ENCODE measurements at places on chromosomes 13 and 19. TPM values are rescaled to one million over a fixed set of nuclear protein-coding genes. Genes with fewer than 3 reads are reported as not detected.

- DNase-seq = no peak
These were observed 14.0 kb downstream of the KLK4 start for GRCh38 chr19:50897191-50897607.

ZNF177 gene
- not detected for total RNA-seq

DNA sequence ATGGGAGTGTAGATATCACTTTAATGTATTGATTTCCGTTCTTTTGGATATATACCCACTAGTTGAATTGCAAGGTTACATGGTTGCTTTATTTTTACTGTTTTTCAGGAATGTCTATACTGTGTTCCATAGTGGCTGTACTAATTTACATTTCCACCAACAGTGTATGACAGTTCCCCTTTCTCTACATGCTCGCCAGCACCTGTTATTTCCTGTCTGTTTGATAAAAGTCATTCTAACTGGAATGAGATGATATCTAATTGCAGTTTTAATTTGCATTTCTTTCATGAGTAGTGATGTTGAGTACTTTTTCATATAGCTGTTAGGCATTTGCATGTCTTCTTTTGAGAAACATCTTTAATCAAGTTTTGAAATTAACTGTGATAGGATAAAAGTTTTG is 818.6 kb downstream of the SLITRK6 start:
- DNase-seq = no peak

- peak; percentile 21 for DNase-seq
These were observed 119.2 kb downstream of the FRY start for GRCh38 chr13:32150794-32151193.

DNA sequence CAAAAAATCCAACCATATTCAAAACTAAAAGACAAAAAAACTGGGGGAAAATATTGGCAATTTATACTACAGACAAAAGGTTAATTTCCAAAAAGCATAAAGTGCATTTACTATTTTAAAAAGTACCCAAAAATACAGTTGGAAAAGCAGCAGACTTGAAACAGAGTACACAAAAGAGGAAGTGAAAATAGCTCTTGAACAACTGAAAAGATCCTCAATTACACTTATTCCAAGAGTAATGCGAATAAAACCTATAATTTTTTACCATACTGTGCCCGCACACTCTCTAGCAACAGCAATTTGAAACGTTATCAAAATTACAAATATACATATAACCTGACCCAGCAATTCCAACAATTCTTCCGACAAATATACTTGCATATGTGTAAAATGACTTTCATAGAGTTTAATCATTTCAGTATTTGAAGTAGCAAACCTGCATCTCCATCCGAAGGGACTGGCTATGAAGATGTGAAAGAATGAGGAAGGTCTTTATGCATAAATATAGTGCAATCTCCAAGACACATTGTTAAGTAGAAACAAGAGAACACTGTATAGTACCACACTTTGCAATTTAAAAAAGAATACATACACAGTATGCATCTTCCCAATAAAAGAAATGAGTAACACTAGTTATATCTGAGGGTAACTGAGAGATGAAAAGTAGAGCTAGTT is 25.4 kb downstream of the ALG5 start:
- no peak for DNase-seq

DNA sequence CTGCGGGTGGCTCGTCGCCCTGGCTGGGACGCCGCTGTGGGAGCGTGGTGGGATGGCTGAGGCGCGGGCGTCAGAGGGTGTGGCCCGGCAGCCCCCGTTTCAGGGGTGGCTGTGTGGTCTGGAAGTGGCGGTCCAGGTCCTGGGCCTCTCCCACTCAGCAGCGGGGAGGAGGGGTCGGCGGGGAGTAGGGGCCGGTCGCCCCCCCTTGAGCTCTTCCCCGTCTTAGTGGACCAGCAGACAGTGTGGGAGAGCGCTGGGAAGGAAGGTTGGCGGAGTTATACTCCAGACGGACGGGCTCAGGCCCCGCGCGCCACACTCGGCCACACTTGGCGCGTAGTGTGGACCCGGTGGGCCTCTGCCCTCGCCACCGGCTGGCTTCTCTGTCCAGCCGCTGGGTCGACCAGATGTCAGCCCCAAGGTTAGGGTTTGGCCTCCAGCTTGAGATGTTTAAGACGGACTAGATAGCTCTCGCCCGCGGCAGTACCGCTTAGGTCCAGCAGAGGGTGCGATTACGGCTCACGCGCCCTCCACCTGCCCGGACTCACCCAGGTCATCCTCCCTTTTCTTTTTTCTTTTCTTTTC is 21.7 kb upstream of the ZNF429 start:
- DNase-seq = no peak

DNA sequence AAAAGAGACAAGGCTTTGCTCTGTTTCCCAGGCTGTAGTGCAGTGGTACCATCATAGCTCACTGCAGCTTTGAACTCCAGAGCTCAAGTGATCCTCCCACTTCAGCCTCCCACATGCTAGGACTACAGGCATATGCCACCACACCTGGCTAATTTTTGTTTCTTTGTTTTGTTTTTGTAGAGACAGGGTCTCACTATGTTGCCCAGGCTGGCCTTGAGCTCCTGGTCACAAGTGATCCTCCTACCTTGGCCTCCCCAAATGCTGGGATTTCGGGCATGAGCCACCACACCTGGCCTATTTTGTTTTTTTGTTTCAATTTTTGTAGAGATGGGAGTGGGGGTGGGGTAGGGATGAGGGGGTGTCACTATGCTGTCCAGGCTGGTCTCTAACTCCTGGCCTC is 6.9 kb downstream of the WDR87 start:
- DNase-seq = no peak

- no peak for DNase-seq
These were observed 13.7 kb downstream of the RRAS start for GRCh38 chr19:49626226-49626625.

GRCh38 chr13:111315347-111315995 is 5.0 kb upstream of the TEX29 start:
- no peak for DNase-seq

DNA sequence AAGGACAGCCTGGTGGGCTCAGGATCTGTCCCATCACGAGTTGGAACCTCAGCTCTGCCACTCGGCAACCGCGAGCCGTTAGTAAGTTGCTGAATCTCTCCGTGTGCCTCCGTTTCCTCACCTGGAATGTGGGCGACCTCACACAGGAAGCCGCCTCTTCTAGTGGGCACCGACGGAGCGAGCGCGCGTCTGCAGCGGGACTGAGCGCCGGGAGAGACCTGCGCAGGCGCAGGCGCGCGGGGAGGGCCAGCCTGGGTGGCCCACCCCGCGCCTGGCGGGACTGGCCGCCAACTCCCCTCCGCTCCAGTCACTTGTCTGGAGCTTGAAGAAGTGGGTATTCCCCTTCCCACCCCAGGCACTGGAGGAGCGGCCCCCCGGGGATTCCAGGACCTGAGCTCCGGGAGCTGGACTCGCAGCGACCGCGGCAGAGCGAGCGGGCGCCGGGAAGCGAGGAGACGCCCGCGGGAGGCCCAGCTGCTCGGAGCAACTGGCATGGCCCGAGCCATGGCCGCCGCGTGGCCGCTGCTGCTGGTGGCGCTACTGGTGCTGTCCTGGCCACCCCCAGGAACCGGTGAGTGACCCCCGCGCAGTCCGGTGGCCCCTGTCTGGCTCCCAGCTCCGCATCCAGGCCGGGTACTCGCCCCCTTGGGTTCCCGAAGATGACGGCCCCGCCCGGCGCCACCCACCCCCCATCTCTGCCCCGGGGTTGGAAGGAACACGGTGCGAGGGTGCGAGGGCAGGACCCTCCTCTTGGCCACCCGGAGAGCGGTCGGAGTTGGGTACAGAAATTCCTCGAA is at the start of gene PVR:
PVR (plus strand) TSS at position 306 of the 797 bp plus-strand sequence; CDS start at position 493, 187 bp downstream.
- peak; percentile 88 for DNase-seq

Measured in pancreas (tissue), 10 donors.